Panc1 (cell line): ENCODE measurements at places on chromosomes 5 and 9. TPM values are rescaled to one million over a fixed set of nuclear protein-coding genes. Genes with fewer than 3 reads are reported as not detected.

DNA sequence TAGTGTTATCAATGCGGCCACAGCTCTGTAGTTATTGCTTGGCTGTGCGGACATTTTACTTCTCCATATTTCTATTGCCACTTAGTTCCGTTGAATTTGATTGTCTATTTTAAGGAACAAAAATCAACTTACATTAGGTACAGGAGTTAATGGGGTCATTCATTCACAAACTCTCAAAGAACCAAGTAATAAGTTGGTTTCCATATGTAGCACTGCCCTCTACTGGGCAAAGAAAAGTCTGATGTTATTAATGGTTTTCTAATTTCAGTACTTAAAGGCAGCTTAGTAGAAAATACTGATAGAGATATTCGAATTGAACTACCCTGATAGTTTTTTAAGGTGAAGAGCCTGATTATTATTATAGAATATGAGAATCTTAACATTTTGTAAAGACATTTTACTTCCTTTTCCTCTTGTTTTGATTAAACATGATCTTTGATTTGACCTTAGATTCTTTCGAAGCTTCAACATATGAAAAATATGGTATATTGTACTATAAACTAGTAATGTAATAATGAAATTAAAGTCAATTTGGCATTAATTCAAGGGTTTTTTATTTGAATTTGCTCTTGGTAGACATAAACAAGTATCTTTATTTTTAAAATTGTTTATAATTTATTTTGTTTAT is 119.5 kb upstream of the CTNND2 start:
- H3K4me3 ChIP-seq, result no peak overlapping the region
- DNase-seq, result peak; percentile 28
- no peak overlapping the region for H3K27ac ChIP-seq

GRCh38 chr5:72647806-72648205 is 140.6 kb upstream of the ZNF366 start:
- no peaks in the 10 kb centered on the region for H3K36me3 ChIP-seq
- no peak overlapping the region for H3K27ac ChIP-seq
- no peaks in the 10 kb centered on the region for H3K27me3 ChIP-seq
- H3K4me1 ChIP-seq, result no peaks in the 10 kb centered on the region
- H3K4me3 ChIP-seq, result no peak overlapping the region

DNA sequence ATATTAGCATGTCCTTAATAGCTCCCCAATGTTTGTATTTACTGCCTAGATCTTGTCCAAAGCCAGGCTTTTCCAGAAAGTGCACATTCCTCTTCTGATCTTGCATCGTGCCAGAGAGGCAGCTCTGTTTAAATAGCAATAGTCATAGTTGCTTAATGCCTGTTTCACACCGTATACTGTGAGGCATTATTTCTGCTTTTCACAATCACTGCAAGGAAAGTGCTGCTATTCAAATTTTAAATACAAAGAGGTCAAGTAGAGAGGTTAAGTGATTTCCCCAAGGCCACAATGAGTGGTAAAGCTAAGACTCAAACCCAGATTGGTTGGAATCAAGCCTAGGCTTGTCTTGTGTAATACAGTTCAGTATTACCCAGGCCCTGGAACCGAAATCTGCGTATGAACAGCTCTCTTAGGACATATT is 153.6 kb downstream of the SNX18 start:
- no peak for DNase-seq
- H3K4me3 ChIP-seq, result no peak overlapping the region
- no peaks in the 10 kb centered on the region for H3K36me3 ChIP-seq
- no peaks in the 10 kb centered on the region for H3K4me1 ChIP-seq

- H3K27ac ChIP-seq, result no peak overlapping the region
- no peak for DNase-seq
- no peaks in the 10 kb centered on the region for H3K4me1 ChIP-seq
- H3K36me3 ChIP-seq, result no peaks in the 10 kb centered on the region
- no peak overlapping the region for H3K4me3 ChIP-seq
- H3K27me3 ChIP-seq, result no peaks in the 10 kb centered on the region
These were observed 187.9 kb upstream of the NFIL3 start for GRCh38 chr9:91611582-91611981.

- H3K36me3 ChIP-seq, result no peaks in the 10 kb centered on the region
- H3K4me1 ChIP-seq, result no peaks in the 10 kb centered on the region; the same call in 1 of the 2 replicates
These were observed 29.7 kb downstream of the CNOT6 start for GRCh38 chr5:180523629-180524466.

DNA sequence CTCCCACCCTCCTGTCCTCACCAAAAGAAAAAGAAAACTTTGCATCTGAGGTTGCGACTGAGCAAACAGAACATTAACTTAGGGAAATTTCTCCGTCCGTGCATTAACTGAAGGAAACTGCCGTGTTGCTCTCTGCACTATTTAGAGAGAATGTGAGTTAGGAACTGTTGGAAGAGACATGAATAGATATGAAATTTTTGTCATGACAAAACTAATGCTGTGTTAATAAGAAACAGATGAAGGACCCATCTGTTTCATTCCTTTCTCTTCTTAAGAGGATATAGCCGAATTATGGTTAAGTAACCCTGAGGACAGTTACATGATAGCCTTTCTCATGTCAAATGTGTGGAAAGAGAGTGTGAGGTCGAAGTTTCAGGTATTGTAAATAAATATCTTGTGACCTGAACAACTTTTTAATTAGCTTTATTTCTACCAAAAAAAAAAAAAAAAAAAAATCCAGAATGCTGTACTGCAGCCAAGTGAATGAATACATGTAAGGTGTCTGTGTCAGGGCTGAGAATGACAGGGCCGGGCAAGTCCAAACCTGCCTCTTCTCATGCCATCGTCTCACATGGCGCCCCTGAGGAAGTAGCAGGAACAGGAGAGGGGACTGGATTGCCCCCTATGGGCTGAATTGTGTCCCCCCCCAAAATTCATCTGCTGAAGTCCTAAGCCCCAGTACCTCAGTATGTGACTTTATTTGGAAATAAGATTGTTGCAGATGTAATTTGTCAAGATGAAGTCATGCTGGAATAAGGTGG is 35.6 kb upstream of the ANKRD33B start:
- H3K27me3 ChIP-seq, result no peaks in the 10 kb centered on the region
- no peaks in the 10 kb centered on the region for H3K36me3 ChIP-seq
- H3K4me1 ChIP-seq, result peaks cover 5% of the 10 kb centered on the region; the same call in 1 of the 2 replicates
- H3K4me3 ChIP-seq, result no peak overlapping the region

DNA sequence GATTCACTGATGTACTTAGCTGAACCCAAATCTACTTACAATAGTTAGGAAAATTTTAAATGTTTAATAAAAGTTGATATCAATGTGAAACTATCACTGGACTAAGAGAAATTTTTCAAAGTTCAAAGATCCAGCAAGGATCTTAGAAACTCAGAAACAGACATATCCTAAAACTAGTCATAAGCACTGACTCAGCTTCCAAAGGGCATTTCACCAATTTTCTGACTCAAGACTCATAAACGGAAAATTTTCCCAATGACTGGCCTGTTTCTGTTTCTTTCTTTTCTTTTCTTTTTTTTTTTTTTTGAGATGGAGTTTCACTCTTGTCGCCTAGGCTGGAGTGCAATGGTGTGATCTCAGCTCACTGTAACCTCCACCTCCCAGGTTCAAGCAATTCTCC is 66.6 kb downstream of the CDC14B start:
- no peak overlapping the region for H3K4me3 ChIP-seq
- no peaks in the 10 kb centered on the region for H3K36me3 ChIP-seq
- no peak for DNase-seq
- peaks cover 20% of the 10 kb centered on the region for H3K4me1 ChIP-seq
- H3K27me3 ChIP-seq, result no peaks in the 10 kb centered on the region

- H3K36me3 ChIP-seq, result no peaks in the 10 kb centered on the region
- H3K4me3 ChIP-seq, result no peak overlapping the region
- DNase-seq, result no peak
- H3K27ac ChIP-seq, result no peak overlapping the region
These were observed 33.3 kb downstream of the ADRB2 start for GRCh38 chr5:148859703-148860102.

DNA sequence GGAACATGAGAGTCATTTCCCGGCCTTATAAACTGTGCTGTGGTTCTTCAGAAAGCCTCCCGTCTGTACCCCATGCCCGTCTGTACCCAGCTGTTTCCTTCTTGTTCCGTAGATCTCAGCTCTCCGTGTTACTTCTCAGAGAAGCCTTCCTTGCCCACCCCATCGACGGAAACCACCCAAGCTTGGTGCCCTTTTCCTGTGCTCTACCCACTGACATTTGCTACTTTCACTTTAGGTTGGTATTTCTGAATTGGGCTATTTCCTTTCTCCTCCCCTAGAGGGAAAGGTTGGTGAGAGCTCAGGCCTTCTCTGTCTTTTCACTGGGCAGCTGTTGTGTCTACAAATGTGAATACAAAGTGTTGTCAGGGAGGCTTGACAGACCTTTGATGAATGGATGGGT is 764.5 kb upstream of the ADAMTS16 start:
- no peaks in the 10 kb centered on the region for H3K27me3 ChIP-seq
- no peak for DNase-seq
- no peak overlapping the region for H3K4me3 ChIP-seq
- no peak overlapping the region for H3K27ac ChIP-seq
- no peaks in the 10 kb centered on the region for H3K36me3 ChIP-seq
- no peaks in the 10 kb centered on the region for H3K4me1 ChIP-seq

DNA sequence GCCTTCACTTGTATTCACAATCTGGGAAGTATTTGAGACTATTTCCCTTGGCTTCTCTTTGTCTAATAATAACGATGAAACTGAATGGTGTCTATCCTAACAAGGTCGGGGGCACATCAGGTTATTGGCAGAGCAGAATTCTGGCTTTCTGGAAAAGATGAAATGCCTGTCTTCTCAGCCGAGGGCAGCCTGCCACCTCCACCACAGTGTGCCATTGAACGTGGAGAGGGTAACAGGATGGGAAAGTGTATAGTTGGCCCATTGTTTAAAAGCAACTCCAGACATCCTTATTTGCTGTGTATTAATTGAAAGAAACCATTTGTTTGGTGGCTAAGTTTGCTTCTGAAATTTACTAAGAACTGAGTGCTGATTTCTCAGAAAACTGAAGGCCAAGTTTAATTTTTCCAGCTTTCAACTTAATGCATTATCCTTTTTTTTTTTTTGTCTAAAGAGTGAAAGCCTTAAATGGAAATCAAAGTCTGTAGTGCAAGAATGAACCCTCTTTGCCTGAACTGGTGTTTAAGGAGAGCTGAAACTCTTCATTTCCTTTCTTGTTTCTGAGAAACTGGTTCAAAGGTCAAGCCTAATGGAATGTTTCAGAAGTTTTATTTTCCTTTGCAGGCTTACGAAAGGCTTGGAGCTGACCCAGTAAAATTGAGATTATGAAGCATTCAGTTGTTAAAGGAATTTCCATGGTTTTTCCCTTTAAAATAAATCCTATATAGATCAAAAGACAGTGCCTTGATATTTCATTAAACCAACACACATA is 563.7 kb upstream of the DAP start:
- H3K4me1 ChIP-seq, result no peaks in the 10 kb centered on the region
- no peak overlapping the region for H3K27ac ChIP-seq
- H3K4me3 ChIP-seq, result no peak overlapping the region
- DNase-seq, result no peak
- H3K27me3 ChIP-seq, result no peaks in the 10 kb centered on the region

DNA sequence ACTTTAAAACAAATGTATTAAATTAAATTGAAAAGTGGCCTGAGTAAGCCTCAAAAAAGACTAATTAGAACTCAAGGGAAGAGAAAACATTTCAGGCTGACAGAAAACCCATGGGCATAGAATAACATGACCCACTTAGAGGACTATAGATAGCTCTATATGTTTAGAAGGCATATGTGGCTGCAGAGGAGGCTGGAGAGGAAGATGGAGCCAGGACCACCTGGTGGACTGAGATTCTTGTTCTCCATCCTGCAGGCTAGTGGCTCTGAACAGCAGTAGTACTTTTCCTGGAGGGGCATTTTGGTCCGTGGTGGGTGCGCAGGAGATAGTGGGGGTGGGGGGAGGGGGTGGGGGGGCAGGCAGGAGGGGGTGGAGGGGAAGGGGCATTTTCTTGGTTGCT is 10.3 kb upstream of the NPR2 start:
- H3K36me3 ChIP-seq, result no peaks in the 10 kb centered on the region
- no peak overlapping the region for H3K4me3 ChIP-seq
- no peaks in the 10 kb centered on the region for H3K27me3 ChIP-seq
- DNase-seq, result no peak
- no peak overlapping the region for H3K27ac ChIP-seq

CCL21 gene
- not detected for total RNA-seq

PTGS1 gene
- total RNA-seq, result 61.2 TPM

PIGO gene
- total RNA-seq, result 58.7 TPM

PCDHAC1 gene
- 0.59 TPM for total RNA-seq

PIP5K1B gene
- total RNA-seq, result not detected

CARTPT gene
- total RNA-seq, result not detected

FOXE1 gene
- total RNA-seq, result 0.82 TPM
